NB4 (cell line): ENCODE measurements at places on chromosomes 12 and 14.

DNA sequence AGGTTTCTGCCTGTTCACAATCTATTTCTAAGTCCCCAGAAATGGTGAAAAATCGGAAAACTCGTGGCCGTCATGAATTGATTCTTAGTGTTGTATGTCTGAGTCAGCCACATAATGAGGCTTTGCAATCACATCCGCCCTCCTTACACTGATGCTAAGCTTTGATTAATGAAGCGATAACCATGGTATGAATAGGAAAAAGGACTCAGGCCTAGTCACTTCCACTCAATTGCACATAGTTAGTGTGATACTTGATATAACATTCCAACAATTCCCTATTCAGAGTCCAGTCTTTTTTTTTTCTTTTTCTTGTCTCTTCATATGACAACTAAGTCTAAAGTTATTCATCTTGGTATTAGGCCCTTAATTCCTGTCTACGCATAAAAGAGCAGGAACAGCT is 1231.0 kb downstream of the VRK1 start:
- no peak for DNase-seq

GRCh38 chr14:56310643-56311042 is 192.4 kb downstream of the PELI2 start:
- no peak for DNase-seq

DNA sequence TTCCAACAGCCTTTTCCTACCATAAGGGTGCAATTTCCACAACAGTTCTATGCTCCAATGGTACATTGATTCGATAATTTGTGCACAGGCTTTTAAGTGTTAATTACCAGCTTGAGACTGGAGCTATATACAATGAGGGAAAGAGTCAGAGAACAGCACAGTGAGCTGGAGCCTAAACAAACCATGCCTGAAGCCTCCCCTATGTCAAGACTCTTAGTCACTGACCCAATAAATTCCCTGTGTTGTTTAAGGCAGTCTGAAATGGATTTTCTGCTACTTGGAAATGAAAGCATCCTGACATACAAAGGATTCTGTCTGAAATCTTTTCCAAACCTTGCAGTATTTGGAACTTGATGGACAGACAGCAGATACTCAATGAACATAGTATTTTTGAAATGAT is 149.0 kb downstream of the EFCAB11 start:
- no peak for DNase-seq

DNA sequence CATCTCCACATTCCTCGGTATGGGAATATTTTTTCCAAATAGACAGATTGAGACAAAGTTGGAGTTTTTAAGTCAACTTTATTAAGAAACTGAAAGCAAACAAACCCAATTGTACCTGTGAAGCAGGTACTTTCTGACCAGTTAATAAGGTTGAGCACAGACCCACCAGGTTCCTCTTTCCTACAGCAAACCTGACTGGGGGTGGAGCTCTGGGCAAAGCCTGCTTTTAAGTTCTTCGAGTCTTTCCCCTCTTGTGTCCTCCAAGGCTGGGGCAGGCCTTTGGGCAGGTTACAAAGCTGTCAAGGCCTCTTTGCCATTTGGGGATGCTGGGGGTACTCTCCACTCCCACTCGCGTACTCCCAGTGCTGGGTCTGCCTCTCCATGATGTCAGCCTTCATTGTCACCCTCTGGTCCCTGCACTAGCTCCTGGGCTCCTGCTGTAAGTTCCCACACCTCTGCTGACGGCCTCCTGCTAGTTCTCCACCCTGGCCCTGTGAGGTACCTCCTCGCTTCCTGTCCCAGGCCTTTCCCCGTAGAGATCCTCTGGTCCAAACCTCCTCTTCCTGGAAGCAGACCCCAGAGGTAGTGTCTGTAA is 3.2 kb downstream of the KCNH3 start:
- peak; percentile 27 for DNase-seq

DNA sequence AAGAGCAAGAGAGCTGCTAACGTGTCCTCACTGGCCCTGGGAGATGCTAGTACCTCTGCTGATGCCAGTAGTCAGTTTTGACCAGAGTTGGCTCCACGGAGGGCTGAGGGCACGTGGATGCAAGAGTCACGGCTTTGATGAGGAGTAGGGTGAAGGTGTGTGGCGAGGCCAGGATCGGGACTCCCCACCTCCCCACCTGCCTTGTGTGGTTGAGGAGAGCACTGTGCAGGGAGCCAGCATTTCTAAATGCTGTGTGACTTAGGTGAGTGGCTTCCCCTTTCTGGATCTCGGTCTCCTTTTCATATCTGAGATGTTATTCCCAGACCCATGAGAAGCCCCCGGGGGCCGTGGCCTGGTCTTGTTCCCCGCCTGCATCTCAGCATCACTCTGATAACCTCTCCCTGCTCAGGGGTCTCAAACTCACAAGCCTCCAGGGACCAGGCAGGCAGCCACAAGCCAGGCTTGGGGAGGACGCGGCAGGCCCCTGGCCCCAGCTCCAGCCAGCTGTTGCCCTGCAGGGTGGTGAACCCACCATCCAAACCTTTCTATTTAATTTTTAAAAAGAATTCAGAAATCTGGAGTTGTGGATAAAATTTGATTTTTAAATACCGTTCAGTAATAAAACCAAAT is 32.1 kb downstream of the MVK start:
- no peak for DNase-seq

DNA sequence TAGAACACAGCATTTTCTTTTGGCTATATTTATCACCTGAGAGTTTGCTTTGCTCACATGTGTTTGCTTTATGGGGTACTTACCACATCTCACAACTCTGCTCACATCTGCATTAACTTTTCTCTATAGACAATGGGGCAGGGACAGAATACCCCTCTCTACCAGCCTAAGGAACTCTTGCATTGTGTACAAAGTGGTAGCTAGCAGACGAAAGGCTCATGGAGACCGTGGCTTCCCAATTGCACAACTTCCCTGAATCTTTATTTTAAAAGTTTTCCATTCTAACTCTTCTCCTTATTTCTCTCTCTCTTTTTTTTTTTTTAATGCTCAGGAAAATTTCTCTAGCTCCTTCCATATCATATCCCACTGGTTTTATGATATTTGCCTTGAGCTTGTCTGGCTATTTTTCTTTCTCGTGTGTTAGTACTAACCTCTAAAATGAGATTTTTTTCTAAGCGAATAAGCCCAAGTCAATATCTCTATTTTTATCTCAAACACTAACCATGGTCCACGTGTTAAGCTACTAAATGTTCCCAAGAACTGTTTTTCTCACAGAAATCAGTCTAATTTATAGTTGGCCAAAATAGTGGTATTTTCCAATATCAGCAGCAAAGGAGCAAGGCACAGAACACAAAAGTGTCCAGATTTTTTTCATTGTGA is 155.2 kb downstream of the STXBP6 start:
- no peak for DNase-seq

DNA sequence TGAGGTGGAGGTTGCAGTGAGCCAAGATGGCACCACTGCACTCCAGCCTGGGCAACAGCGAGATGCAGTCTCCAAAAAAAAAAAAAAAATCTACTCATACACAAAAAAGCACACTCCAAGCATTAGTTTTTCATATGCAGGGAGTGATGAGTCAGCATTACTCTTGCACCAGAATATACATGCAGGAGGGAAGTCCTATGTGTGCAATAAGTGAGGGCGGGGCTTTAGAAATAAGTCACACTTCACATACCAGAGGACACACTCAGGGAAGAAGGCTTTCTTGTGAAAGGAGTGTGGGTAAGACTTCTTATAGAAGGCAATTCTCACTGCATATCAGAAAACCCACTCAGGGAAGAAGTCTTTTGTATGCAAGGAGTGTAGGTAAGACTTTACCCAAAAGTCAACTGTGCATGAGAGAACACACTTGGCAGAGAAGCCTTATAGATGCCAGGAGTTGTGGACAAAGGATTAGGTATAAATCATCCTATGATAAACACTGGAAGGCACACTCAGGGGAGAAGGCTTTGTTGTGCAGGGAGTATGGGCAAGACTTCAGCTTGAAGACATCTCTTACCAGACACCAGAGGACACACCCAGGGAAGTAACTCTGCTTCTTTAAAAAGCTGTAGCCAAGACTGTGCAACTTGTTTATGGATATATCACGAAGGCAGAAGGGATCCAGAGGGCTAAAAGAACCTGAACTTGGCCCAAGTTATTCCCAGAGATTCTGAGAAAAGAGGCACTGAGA is 50.5 kb downstream of the ATF7 start:
- DNase-seq: peak; percentile 90

GRCh38 chr14:97976861-97977260 is 1179.7 kb downstream of the VRK1 start:
- no peak for DNase-seq

GRCh38 chr12:5577211-5577612 is 145.3 kb downstream of the NTF3 start:
- no peak for DNase-seq

- DNase-seq: peak; percentile 34
Measured at GRCh38 chr14:20679907-20680306, 4.5 kb upstream of the RNASE4 start.

DNA sequence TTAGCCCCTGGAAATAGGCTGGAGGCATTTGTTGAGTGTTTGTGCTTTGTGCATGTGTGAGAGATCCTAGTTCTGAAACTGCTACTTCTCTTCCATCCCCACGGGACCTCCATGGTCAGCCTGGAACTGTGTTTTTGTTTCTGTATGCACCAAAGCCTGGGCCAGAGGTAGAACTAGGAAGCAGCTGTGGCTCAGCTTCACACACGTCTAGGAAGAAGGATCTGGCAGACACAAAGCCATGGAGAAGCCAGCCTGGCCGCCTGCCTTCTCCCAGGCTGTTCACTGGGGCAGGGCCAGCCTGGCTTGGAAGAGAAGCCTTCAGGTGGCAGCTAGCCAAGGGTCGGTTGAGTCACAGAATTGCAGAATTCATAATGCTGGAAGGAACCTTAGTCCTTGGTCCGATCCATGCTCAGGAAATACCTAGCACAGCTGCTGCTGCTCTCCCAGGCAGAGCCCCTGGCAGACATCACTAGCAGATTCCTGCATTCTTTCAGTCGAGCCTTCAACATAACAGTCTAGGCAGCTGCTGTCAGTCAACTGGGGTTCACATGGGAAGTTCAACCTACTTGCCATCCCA is 27.0 kb downstream of the RIN3 start:
- peak; percentile 33 for DNase-seq

- DNase-seq: no peak
Measured at GRCh38 chr12:80946591-80946990, 8.9 kb upstream of the LIN7A start.

GRCh38 chr12:15689751-15690191 is 99.4 kb downstream of the EPS8 start:
- no peak for DNase-seq

DNA sequence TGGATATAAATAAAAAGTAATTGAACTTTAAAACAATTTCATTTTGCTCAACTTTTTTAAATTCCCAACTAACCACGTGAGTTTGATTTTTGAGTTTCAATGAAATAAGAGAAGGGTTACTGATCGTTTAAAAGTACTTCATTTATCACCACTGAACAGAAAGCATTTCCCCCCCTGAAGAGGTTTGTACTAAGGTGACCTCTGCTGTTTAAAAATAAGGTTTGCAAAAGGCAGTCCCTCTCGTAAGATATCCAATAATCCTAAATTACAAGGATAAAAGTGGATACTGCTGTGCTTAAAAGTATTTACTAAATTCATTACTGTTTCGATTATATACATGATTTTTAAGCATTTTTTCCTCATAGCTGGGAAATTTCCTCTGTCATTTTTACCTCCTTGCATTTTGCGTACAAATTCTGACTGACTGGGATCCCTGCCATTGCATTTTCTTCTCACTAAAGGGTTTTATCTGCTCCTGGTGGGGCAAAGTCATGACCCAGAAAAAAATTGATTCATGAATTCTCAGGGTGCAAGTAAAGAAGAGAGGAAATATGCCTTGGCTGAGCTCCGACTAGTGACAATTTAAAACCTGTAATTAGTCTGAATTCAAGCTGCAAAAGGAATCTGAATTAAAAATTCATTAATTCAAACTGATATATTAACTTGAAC is 463.8 kb downstream of the PRKD1 start:
- no peak for DNase-seq

- no peak for DNase-seq
Measured at GRCh38 chr12:3049611-3050249, 27.4 kb upstream of the TSPAN9 start.

DNA sequence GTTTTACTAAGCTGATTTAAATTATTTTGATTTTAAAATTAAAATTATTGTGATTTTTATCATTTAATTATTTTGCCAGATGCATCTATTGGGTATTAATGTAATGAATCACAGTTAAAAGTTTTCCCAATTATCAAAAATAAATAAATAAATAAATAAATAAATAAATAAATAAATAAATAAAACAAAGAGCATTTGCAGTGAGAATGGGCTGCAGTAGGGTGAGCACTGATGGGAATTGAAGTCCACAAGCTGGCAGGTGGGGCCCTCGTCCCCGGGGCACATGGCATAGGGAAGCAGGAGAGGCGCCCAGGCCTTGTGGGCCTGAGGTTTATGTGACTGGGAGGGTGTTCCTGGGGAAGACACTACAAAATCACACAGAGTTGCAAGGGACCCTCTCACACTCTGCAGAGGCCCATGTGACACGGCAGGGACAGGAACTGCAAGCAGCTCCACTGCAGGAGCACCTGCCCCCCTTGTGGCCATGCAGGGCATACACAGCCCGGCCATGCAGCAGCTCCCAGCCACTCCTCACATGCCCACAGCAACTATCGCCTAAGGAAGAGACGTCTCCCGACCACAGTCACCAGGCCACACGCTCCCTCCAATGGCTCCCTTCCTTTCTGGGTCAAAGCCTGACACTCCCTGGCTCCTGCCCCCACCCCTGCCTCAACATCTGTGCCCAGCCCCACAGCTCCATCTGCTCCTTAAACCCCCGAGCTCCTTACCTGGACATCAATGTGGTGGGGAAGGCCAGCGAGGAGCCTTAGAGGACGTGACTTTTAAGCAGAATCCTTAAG is 256.3 kb upstream of the SFSWAP start:
- peak; percentile 88 for DNase-seq

DNA sequence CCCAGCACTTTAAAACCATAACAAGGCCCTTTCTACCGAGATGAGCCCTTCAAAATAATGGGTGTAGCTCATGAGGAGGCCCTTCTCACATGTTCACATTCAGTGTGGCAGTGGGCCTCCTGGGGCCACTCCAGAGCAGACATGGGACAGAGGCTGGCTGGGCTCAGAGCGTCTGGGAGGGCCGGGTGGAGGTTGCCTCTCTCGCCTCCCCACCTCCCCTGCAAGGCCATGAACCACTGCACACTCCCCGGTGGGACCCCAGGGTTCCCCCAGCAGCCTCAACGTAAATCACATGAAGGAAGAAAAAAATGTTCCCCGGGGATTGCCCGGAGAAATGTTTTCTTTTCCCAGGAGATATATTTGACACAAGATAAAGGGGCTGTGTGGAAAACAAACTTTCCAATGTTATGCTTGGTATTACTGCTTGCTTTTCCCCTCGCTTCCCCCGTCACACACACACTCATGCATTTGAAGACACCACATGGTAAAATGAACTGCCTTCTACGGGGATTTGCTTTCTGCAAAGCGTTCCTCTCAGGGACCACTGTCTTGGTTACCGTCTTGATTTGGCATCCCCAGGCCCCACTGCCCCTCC is 190.7 kb upstream of the CCND2 start:
- no peak for DNase-seq

DNA sequence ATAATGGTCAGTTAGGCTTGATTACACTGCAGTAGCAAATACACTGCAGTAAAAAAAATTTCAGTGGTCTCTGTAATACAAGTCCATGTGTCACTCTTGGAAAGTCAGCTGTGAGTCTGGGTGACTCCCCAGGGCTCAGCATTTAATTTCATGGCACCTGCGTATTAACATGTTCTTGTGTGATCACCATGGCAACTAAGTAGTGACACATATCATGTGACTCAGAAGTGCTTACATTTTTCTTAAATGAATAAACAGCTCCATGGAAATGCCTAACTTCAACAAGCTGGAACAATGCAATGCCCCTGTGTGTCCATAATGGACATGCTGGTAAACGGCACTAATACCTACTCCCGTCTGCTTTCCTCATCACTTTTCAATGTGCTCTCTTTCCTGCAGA is 88.5 kb upstream of the ANO4 start:
- DNase-seq: no peak
